ENCODE measurements at places on chromosomes 4 and X.

GRCh38 chr4:185743722-185744487, 68.1 kb downstream of the SORBS2 start:
- DNase-seq = no peak

DNA sequence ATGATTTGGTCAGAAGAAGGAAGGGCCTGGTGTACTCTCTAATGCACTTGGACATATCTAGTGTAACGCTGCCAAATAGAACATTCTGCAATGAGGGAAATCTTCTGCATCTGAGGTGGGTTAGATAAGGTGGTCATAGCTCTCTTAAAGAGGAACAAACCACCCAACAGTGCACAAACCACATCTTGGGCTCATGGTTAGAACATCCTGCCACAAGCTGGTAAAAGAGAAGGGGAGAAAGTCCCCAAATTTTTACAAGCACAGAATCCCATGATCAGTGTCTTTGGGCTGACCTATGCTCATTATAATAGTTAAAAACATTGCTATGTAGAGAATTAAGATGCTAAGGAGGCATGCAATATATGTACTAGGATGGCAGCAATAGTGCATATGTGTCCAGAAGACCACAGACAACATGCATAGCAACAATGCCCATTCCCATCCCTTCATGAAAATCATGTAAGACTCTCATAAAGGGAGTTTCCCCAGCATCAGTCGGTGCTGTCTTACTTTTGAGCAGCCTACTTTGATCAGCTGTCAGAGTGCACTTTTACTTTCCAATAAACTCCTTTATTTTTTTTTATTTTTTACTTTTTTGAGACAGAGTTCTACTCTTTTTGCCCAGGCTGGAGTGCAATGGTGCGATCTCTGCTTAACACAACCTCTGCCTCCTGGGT, 99.7 kb upstream of the SLC7A11 start:
- no peak for DNase-seq

DNA sequence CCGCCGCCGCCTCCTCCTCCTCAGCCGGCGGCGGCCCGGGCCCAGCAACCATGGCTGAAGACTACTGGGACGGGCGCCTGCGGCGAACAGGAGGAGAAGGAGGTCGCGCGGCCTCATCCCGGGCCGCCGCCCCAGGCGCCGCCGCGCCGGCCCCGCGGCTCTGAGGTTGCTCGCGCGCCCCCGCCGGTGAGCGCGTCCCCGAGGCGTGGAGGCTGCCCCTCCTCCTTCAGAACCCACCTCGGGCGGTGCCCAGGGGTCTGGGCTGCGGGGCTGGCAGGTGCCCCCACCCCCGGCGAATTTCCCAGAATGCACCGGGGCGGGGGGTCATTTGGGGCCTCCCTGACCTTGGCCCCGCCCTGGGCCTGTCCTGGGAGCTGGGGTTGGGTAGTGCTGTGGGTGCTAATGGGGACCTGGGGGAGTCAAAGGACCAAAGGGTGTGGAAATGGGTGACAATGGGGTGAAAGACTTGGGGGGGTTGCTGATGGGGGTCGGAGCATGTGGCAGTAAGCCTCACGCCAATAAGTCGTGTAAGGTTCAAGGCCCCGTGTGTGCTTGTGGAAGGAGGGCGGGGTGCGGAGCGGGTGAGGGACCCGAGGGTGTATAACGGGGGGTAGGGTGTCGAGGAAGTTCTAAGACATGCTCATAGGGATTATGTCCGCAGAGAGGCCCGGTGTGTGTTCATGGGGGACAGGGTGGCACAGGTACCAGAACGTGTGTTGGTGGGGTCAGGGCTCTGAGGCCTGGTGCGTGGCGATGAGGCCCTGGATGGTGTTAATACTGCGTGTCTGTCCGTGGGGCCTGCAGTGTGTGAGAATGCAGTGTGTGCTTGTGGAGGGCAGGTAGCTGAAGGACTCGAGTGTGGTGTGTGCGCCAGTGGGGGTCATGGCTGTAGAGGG, 687 bp downstream of the CDK16 start:
- DNase-seq = peak; percentile 69

GRCh38 chr4:31667686-31668085, 947.5 kb downstream of the PCDH7 start:
- no peak for DNase-seq

- no peak for DNase-seq
Measured at GRCh38 chr4:39295784-39296183, 70.4 kb downstream of the RFC1 start.

DNA sequence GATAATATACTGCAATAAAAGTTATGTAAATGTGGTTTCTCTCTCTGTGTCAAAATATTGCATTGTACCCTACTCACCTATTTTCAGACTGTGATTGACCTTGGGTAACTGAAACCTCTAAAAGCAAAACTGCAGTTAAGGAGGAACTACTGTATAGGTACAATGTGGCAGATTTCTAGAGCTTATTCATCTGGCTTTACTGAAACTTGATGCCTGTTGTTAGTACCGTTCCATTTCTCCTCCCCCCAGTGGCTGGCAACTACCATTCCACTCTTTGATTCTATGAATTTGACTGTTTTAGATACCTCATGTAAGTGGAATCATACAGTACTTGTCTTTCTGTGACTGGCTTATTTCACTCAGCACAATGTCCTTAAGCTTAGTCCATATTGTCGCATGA, 61.9 kb downstream of the HOPX start:
- DNase-seq = no peak

- DNase-seq = no peak
Measured at GRCh38 chr4:176441594-176441993, 121.8 kb downstream of the SPCS3 start.

DNA sequence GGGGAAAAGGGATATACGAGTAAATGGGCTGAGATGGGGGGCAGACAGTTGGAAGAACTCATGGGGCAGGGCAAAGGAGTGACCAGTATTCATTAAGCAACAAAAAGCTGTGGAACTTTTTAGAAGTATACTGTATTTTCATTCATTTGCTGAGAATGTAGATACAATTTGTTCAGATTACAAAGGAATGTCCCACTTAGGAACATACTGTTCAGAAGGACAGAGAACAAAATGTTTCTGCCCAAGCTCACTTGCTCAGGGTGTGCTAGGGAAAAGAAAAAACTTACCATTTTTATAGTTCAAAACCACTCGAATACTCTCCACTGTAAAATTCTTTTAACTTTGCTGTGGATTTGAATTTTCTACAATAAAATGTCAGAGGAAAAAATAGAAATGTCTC, 135.2 kb upstream of the AFF2 start:
- no peak for DNase-seq

DNA sequence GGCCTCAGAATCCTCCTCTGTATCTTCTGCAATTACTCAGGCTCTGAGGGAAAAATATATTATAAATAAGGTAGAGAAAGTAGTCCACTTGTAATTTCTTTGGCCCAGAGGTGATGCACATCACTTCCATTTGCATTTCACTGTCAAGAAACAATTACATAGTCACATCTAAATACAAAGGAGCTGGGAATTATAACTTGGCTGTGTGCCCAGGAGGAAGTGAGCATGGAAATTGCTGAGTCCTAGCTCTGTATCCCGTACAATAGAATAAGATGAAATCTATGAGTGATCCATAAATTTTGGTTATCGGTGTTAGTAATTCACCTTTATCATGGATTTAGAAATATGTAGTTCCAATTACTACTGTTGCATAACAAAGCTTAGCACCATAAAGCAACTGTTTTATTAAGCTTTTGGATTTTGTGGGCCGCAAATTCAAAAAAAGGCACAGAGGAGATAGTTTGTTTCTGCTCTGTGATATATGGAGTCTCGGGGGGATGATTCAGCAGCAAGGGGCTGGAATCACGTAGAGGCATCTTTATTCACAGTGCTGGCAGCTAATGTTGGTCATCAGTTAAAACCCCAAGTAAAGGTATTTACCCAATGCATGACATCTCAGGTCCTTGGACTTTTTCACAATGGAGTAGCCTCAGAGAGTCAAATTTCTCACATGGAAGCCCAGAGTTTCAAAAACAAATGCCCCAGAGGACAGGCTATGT, 241.4 kb upstream of the GALNT7 start:
- no peak for DNase-seq

GRCh38 chr4:104093247-104093646, 373.5 kb upstream of the TACR3 start:
- DNase-seq = no peak

DNA sequence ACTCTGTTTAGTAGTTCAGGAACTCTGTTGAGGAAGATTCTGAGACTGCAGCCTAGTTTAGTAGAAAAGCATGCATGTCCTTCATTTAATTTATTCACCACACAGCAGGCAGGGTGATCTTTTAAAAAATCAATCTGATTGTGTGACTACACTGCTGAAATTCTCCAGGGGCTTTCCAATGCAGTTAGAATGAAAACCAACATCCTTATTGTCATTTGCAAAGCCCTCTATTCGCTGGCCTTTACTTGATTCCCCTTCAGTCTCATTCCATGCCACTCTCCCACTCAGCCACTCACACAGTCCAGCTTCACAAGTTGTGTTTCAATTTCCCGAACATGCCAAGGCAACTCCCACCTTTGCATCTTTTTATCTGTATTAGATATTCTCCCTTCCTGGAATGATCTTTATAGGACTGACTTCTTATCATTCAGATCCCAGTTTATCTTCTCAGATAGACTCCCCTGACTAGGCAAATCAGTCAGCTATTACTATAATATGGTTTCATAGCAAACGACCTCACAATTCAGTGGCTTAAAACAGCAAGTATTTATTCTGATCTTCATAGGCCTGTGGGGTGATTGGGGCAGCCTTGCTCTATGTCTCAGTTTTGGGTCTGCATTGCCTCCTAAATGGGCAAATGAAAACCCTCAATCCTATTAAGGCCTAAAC, 21.3 kb upstream of the FTHL17 start:
- DNase-seq = no peak

GRCh38 chrX:103149652-103150051, 56.7 kb upstream of the NXF3 start:
- no peak for DNase-seq

DNA sequence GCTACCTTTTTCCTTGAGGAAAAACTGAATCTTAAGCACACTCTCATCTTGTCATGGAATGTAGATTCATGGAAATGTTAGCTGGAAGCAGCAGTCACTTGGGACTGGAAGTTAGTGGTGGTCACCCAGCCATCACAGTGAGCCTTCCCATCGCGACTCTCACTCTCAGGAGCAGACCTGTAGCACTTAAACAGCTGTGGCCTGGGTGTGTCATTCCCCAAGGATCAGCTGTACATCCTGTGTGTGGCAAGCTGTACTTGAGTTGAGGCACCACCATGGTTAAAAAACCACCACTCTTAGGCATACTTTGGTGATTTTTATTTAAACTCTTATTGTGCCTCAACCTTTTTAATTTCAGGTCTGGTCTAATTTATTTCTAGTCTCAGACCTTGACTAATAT, 46.7 kb downstream of the JADE1 start:
- no peak for DNase-seq

GRCh38 chr4:175066923-175067627, 148.9 kb downstream of the ADAM29 start:
- DNase-seq = no peak

DNA sequence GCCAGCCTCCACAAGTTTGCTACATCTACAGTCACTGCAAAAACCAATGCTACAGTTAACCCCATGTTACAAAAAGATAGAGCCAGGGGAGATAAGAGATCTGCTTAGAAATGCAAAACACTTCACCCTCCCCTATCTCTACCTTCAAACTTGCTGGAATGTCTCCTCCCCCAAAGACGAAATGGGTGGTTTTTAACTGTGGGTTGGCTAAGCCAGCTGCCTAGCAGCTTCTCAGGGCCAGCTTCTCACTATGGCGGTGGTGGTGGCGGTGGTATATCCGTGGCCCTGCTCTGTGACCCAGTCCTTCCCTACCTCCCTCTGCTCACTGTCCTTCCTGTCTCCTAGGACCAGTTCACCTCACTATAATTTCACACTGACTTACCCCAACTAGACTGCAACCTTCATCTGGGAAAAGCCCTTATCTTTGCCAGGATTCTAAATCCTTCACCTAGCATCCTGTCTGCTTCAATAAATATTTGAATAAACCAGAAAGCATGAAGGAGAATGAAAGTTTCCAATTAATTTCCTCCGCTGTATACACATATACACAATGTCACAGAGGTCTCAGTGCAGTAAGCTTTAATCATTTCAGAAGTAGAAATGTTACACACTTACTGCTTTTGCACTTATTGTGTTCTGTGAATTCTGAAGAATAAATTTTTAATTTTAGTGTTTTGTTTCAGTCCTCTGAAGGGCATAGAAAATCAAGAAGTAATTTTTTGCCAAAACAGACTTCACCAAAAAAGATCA, 46.3 kb downstream of the SH3KBP1 start:
- DNase-seq = no peak

DNA sequence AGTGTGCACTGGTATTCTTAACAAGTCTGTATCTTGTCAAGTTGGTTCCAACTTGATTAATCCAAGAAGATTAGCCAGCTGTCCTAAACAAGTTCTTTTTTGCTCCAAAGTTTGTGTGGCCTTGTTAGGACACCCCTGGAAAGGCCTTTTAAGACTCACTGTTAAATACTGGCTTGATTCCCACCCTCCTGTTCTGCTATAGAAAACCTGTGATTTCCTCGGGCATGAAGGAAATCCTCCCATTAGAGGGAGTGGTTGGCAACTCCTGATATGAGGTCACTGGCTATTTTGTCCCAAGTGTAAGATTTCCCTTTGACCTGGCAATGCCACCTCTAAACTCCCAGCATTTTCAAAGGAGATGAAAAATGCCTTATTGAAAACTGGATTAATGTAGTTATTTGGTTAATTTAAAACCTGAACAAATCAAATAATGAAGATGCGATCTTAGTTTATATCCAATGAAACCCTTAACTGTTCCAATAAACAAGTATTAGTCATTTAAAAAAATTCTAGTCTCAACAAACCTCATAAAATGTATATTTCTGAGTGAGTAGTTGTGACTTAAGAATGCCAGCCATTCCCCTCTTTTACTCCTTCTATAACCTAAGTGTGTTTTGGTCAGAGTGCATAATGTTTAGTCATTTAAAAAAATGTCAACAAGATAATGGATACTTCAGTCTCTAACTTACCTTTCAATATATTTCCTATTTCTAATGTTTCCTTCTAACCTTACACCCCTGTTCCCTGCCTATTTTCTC, 94.4 kb downstream of the NPNT start:
- DNase-seq = no peak

GRCh38 chr4:14841801-14842768, 160.2 kb upstream of the CPEB2 start:
- peak; percentile 65 for DNase-seq

GRCh38 chrX:121093011-121093410, 45.6 kb downstream of the GLUD2 start:
- no peak for DNase-seq

GRCh38 chr4:163523791-163524365, 29.4 kb downstream of the TMA16 start:
- DNase-seq = no peak

DNA sequence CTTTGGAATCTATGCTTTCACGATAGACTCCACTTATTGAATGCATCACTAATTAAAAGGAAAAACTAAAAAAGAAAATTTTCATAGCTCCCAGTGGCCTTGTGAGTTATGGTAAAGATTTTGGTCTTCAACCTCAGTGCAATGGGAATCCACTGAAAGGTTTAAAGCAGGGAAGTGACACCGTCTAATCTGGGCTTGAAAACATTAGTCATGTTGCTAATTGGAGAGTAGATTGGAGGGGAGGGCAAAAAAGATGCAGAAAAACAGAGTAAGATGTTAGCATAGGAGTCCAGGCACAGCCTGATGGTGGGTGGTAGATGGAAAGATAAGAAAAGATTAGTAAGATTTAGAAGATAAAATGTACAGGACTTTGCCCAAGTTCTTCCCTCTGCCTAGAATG, 633.1 kb upstream of the FTHL17 start:
- DNase-seq = no peak
